ENCODE measurements at places on chromosomes 4 and X.

GRCh38 chrX:122094611-122095010 lies 1047.2 kb downstream of the GLUD2 start:
- peak; percentile 9 for DNase-seq

GRCh38 chr4:168411318-168412150 lies 68.8 kb downstream of the DDX60L start:
- DNase-seq, result peak; percentile 24

GRCh38 chr4:137768881-137769280 lies 236.6 kb upstream of the PCDH18 start:
- DNase-seq, result no peak

- peak; percentile 43 for DNase-seq
These were observed 149.6 kb upstream of the MID1 start for GRCh38 chrX:10769696-10770619.

DNA sequence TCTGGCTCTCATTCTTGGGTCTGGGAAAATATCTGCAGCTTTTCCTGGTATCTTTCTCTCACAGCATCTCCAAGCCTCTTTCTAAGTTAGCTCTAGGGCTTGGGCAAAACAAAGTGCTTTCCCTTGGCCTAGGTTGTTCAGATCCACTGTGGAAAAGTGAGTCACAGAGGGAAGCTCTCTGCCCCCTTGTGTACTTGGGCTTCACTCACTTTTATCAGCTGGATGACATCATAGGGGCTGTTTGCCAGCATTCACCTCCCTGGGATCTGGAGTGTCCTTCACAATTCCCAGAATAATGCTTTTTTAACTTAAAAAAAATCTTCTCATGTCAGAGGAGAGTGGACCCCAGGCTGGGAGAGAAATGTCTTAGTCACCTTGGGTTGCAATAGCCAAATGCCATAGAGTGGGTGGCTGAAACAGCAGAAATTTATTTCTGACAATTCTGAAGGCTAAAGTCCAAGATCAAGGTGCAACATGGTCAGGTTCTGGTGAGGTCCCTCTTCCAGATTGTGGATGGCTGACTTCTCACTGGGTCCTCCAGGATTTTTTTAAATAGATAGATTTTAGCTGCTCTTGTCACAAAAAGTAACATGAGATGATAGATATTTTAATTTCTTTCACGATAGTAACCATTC lies 247.8 kb downstream of the SH2D1A start:
- DNase-seq, result peak; percentile 47

DNA sequence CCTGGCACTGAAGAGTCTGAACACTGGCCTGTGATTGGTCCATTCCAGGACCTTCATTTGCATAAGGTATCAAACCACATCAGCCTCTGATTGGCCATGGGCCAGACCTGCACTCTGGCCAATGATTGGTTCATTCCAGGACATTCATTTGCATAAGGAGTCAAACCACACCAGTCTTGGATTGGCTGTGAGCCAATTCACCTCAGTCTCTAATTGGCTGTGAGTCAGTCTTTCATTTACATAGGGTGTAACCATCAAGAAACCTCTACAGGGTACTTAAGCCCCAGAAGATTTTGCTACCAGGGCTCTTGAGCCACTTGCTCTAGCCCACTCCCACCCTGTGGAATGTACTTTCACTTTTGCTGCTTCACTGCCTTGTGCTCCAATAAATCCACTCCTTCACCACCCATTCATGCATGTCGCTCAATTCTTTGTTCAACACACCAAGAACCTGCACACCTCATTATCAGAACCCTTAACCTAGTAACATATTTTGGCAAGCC lies 14.2 kb upstream of the HERC5 start:
- DNase-seq, result peak; percentile 5

- DNase-seq, result no peak
These were observed 22.1 kb downstream of the NAP1L5 start for GRCh38 chr4:88675543-88675942.

DNA sequence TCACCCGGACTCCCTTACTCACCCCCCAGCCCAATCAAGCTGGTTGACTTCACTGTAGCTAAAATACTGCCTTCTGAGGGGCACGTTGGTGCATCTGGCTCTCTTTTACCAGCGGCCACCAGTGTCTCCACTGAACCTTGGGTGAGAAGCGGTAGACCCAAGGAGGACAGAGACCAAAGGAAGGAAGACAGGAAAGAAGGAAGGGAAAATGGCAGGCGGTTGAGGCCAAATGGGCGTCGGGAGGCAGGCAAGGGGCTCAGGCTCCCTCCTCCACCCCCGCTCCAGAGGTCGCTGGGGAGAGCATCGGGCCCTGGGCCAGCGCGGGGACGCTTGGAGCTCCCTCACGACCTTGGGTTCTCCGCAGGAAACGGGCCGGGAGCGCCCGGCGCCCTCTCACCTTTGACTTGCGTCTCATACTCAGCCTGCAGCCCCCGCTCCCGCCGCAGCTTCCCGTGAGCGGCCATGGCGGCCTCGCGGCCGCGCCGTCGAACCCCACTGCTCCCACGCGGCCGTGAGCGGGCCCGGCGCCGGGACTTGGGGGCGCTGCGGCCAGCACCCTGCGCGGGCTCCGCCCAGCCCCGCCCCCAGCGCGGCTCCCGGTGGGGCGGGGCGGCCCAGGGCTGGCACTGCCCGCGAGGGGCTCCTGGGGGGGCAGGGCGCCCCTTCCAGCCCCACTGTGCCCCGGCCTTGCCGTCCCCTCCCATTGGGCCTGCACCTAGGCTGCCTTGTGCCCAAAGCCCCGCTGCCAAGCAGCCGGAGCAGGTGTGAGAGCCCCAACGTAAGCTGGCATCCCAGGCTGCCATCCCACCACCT lies at the start of gene ARHGAP4:
Gene ARHGAP4 (minus strand): TSS at position 526 of the 813 bp plus-strand sequence. CDS start 62 bp downstream, at position 464.
- no peak for DNase-seq

GRCh38 chr4:159685340-159686092 lies 582.6 kb downstream of the RAPGEF2 start:
- DNase-seq, result no peak

DNA sequence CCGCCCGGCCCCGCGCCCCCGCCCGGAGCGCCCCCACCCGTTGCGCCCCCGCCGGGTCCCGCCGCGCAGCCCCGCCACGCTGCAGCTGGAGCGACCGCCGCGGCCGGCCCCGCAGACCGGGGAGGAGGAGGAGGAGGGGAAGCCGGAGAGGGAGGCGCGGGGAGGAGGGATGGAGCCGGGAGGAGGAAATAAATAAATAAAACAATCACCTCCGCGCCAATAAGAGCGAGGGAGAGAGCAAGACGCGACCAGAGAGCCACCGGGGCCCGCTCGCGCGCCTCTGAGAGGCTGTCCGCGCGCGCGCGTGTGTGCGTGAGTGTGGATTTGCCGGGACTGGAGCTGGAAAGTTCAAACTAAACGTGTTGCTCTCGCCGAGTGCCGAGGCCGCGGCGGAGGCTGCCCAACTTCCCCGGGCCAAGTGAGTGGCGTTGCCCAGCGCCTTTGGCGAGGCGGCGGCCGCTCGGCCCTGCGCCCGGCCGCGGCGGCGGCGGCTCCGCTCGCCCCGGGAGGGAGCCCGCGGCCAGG lies 2184.4 kb upstream of the TENM3 start:
- peak; percentile 50 for DNase-seq

DNA sequence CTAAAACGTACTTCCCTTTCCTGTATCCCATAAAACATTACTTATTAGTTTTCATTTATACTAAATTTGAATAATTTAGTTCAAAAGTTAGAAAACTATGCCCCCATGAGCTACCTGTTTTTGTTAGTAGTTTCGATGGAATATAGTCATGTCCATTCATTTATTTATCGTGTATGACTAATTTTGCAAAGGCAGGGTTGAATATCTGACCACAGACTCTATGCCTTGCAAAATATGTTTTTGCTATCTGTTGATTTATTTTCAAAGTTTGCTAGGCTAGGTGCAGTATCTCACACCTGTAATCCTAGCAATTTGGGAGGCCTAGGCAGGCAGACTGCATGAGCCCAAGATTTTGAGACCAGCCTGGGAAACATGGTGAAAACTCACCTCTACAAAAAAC lies 78.4 kb downstream of the PDS5A start:
- no peak for DNase-seq

DNA sequence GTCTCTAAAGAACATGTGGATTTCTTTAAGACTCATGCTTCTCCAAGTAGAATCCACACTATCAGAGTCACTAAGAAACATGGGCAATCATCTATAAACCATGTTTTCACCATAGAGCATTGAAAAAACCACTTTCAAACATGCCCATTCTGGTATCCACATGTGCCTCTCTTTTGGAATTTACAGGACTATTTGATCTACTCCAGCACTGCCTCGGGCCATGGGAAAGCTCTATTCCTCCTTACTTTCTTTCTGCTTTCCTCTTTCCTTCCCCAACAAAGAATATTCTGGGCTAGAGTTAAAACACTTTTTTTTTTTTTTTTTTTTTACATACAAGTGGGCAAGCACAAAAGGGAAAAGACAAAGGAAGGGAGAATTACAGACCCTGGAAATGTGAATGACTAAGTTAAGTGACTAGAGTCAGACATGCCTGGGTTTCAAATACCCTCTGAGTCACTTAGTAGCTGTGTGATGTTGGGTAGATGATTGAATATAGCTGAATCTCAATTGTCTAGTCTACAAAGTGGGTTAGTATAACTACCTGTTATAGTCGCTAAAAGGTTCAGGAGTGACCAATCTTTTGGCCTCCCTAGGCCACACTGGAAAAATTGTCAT lies 847.7 kb upstream of the INTU start:
- peak; percentile 60 for DNase-seq

DNA sequence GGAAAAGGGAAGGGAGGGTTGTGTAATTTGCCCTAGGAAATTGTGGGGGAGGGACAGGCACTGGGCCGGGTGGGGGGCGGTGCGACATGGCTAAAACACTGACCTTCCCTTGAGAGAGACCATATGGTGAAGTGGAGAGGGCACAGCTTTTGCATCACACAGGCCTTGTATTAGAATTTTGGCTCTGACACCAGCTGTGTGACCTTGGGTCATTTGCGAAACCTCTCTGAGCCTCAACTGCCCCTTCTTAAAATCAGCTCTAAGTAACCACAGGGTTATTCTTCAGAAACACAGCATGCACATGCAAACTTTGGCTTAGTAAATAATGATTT lies 25.8 kb downstream of the PDGFRA start:
- no peak for DNase-seq

- DNase-seq, result no peak
These were observed 51.6 kb downstream of the WDFY3 start for GRCh38 chr4:84914686-84915395.

GRCh38 chrX:101080326-101081124 lies 1.8 kb downstream of the TMEM35A start:
- no peak for DNase-seq

DNA sequence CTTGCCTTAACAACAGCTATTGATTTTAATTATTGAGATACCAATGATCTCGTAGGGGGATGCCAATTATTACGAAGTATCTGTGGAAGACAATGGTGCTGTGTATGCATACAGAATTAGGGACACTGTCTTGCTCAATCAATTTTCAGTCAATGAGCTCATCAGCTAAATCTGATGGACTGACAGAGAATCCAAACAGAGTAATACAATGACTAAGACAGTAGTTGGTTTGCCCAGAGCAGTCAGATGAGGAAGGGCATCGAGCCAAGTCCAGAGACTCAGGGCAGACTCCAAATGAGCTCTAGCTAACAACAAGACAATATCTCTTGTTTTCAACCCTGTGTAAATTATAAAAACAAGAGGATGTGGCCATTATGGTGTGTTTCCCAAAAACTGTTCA lies 14.7 kb upstream of the GSX2 start:
- DNase-seq, result peak; percentile 93

DNA sequence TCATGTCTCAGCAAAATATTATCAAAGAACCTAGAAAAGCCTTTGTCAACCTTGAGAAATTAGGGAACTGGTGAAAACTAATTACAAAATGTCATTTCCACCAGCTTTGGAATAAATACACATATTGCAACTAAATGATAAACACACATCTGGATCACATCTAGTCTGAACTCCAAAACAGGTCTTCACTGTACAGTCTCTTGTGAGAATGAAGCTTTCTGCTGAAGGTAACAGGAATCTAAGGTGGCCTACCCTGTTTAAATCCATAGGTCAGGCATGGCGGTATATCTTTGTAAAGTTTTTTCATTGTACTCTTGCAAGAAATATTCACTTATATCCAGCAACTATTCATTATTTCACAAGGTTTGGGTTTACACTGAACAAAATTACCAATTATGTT lies 1.7 kb downstream of the SH3D19 start:
- no peak for DNase-seq

- DNase-seq, result peak; percentile 0
These were observed 46.5 kb downstream of the CWH43 start for GRCh38 chr4:49032440-49033161.

GRCh38 chr4:140061659-140062289 lies 92.2 kb downstream of the MAML3 start:
- DNase-seq, result no peak

DNA sequence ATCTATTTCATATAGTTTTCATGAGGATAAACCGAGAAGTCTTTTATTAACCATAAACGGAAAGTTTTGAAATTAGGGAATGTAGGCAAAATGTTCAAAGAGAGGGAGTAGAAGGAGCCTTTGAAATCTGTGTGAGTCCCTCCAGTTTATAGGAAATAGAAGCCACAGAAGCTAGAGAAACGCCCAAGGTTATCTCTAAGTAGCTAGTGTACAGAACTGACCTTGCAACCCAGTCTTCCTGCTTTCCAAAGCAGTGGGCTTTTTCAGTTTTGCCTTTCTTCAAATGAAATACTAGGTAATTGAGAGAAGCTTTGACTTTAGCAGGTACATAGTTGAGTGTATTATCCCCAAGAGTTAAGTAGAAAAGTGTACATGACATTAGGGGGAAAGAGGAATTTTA lies 39.4 kb downstream of the STIM2 start:
- DNase-seq, result no peak

DNA sequence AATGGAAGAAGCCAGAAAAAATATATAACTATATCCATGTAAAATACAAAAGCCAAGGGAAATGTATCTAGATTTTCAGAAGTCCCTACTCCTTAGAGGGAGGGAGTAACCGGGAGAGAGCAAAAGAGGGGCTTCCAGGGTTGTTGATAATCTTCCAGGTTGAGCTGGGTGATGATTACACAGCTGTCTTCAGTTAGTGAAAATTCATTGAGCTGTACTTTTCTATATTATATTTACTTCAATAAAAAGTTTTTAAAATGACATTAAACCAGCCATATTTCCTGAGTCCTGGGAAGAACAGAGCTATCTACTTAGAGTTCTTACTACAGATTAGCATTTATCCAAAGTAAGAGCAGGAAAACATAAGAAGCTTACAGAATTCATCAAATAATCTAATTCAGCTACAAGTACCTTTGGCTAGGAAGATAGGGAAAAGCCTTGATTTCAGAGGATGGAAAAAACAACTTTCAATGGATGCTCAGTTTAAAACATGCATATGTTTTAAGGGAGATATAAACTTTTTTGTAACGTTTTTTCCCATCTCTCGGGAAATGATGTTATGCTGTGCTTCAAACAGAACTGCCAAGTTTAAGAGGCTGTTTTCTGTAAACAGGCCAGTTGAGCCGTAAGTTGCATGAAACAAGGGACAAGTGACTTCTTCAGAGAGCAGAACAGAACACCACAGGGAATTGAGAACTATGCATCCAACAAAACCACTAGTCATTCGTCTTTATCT lies 204.6 kb downstream of the SCFD2 start:
- DNase-seq, result no peak

- DNase-seq, result peak; percentile 7
These were observed 68.4 kb downstream of the RHOH start for GRCh38 chr4:40264995-40265909.

GRCh38 chr4:53313510-53313909 lies 52.4 kb downstream of the SCFD2 start:
- DNase-seq, result peak; percentile 68
